Urothelium cell line (cell line): ENCODE measurements at places on chromosomes 5 and 9.

DNA sequence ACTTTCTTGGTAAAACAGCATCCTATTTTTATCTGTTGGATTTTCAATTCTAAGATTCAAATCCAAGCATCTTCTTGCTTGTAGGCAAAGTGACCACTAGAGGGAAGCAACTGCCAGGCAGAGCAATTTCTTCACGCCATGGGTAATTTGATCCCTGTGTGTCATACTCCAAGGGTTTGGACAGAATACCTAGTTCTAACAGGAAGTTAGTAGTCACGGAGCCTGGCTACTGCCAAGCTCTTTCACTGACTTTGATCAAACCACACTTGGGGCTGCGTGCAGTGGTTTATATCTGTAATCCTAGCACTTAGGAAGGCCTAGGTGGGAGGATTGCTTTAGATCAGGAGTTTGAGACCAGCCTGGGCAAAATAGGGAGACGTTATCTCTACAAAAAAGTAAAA lies 473.6 kb upstream of the TNC start:
- peak; percentile 84 for DNase-seq

DNA sequence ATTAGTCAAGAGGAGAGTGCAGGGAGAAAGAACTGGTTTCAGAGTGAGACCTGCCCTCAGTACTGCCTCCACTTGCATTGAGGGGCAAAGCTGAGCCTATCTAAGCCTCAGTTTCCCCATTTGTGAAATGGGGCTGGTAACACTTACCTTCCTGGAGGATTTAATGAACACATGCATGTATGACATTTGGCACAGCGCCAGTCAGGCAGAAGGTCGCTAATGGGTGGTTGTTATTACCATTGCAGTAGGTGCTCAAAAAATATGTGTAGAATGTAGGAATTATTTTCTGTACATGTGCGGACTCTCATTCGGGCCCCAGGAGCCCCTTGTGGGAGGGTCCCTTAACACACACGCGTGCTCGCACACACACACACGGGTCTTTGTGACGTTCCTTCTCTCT lies 10.9 kb downstream of the FAT2 start:
- no peak for DNase-seq

GRCh38 chr9:120922404-120923195 lies 4.0 kb downstream of the TRAF1 start:
- DNase-seq: no peak

DNA sequence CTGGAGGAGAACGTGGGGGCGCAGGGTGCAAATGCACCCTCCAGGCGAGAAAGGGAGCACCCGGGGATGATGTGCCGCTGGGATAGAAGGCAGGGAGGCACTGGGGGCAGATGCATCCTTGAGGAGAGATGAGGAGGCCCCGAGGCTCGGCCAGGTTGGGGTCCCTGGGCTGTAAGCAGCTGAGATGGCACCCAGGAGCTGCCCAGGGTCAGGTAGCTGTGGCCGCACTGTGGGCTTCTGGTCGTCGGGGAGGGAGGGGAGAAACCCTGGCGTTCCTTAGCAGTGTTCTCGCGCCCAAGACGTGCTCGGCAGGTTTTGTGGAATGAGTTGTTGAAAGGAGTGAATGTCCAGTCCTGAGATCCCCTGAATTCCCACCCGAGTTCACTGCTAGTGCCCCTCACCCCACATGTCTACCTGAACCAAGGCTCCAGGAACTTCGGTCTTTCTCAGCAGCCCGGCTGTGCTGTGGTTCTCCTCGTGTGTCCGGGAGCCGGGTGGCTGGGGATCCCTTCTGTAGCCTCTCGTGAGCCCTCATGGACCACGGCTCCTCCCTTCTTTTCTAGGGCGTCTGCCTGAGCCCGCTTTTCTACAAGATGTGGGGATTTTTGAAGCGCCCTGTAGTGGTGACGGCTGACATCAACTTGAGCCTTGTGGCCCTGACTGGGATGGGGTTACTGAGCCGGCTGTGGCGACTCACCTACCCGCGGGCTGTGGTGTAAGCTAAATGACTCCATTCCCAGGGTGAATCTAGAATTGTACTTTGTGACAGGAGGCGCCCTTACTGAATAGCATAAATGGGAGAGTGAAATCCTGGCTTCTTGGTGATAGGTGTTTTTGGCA lies 1.1 kb downstream of the POMT1 start:
- no peak for DNase-seq

- peak; percentile 72 for DNase-seq
Observed at GRCh38 chr9:4489919-4490704, at the start of gene SLC1A1. Gene SLC1A1 (plus strand): TSS chr9:4490468. CDS start chr9:4490680, 212 bp downstream.

DNA sequence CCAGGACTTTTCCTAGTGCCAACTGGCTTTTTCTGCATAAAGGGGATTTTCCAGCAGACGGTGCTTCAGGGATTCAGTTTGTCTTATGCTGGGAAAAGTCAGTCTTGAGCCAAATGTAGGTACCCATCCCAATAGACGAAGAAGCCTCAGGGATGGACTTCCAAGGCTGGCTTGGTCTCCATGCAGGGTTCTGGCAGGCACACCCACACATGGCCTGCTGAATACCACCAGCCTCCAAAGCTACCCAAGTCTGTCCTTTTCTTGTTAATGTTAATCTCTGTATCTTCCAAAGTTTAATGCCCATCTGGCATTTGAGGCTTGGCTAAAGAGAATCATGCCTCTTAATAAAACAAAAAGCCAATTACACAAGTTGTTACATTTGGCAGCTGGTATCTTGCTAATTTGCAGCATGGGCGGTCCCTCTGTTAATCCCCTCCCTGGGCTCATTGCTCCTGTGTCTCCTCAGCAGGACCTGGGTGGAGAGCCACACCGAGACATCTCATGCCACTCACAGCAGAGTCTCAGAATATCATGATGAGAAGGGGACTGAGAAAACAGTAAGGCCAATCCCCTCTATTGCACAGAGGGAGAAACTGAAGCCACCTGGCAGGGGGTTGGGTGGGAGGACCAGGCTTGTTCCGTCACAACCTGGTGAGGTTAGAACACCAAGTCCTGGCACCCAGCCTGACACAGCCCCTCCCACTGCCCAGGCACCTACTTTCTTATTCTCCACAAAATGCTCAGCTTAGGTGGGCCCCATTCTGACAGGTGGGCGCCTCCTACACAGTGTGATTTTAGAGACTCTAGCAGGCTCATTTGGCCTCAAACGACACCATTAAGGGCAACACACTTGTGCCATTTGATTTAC lies 243.2 kb downstream of the FSTL4 start:
- DNase-seq: no peak

- DNase-seq: peak; percentile 58
Observed at GRCh38 chr5:140868721-140869554, at the start of gene PCDHA11. Gene PCDHA11 (plus strand): TSS chr5:140868957. CDS start chr5:140869104, 147 bp downstream.

DNA sequence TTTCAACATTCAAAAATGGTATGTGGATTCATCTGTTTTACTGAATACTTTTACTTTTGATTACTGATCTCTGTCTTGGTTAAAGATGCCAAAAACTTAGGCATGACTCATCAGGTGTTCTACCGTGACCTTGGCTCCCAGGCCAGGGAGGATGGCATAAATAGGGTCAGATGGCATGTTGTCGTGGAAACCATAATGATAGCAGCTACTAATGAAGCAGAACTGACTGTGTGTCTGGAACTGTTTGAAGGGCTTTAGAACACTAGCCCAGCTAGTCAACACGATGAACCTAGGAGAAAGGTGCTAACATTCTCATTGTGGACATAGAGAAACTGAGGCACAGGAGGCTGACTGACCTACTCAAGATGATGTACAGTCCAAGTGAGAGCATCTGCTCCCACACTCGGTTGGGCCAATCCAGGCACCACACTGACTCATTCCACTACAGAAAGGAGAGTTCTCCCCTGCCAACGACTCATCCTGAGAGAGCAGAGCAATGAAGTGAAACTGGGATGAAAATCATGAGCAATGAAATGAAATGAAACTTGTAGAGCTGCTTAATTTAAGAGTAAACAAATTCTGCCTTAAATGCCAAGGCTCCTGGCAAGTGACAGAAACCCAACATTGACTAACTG lies 116.0 kb downstream of the TENT4A start:
- no peak for DNase-seq
